ENCODE measurements at places on chromosomes 11 and 22. TPM values are rescaled to one million over a fixed set of nuclear protein-coding genes. Genes with fewer than 3 reads are reported as not detected.

- DNase-seq, result no peak
Observed at GRCh38 chr22:41613456-41613855, 7.4 kb downstream of the DESI1 start.

DNA sequence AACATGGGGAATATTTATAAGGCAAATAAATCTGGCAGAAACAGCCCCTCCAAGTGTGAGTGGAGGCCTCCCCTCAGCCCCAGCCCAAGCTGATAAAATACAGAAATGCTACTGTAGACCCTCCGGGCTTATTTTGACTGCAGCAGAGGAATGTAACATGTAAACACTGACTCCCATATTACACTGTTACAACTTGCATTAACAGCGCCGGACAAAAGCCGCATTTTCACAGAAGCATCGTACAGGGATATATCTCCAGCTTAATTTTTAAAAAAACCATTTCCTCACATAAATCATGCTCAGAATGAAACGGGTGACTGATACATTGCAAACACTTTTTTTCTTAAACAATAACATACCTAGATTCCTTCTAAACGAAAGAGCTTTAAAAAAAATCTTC, 36.6 kb upstream of the COMT start:
- DNase-seq, result no peak

GRCh38 chr22:42742940-42743339, 22.3 kb upstream of the A4GALT start:
- DNase-seq, result no peak

DNA sequence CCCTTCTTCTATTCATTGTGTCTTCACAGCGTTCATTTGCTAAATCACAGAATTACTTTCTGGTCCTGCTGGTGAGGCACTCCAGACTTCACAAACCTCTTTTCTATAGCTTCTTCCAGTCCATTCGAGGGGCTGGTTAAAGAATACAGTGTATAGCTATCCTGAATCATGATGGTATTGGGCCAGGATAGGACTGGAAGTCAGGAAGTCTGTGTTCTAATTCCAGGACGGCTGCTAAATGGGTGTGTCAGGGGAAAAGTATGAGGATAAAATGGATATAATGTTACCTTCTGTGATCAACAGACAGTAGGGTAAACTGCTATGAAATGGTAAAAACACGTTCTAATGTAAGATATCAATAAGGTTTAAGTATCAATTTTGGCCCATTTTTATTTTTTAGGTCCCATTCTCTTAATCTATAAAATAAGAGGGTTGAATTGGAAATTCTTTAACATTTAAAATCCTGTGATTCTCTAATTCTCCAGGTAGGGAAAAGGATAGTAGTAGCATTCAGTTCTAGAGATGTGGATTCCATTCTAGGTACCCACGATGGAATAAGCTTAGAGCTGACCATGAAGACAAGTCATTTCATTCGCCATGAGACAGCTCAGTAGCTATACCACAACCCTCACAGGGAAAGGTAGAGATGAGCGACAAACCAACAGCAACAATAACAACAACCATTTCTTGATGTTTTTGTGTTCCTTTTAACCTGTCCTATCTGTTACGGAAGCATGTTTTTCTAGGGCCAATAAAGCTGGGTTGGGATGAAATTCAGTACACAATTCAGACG, 96.1 kb downstream of the SLC1A2 start:
- no peak for DNase-seq

- no peak for DNase-seq
Observed at GRCh38 chr11:61325649-61326414, 7.1 kb downstream of the DDB1 start.

MS4A2 gene
- total RNA-seq, result not detected

CD248 gene
- 4.8 TPM for total RNA-seq

Data from neural crest cell (in vitro differentiated cells).